Muscle of leg (tissue), 16 donors: ENCODE measurements at places on chromosomes 1 and 21.

- peak; percentile 49 for DNase-seq
These were observed 131.3 kb downstream of the EIF4G3 start for GRCh38 chr1:21045351-21045750.

- DNase-seq: peak; percentile 95
These were observed at the start of gene MLLT11 for GRCh38 chr1:151060007-151060656. Gene MLLT11 (plus strand): TSS chr1:151060397. CDS start chr1:151067225, 6,828 bp downstream.

DNA sequence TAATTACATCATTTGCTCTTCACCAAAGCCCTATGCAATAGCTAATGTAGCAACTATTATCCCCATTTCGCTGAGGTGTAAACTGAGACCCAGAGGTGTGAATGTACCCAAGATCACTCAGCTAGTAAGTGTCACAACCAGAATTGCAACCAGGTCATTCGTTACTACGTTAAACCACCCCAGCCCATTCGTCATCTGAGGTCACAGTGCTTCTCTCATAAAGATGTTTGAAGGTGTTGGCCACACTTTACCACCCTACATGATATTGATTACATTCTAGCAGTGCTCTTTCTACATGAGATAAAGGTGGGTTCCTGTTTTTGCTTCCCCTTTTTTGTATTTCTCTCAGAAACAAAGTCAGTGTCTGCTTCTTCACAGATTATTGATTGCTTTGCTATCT is 195.3 kb downstream of the ZBTB18 start:
- DNase-seq: no peak

GRCh38 chr1:13616234-13616633 is 32.6 kb downstream of the PDPN start:
- no peak for DNase-seq

DNA sequence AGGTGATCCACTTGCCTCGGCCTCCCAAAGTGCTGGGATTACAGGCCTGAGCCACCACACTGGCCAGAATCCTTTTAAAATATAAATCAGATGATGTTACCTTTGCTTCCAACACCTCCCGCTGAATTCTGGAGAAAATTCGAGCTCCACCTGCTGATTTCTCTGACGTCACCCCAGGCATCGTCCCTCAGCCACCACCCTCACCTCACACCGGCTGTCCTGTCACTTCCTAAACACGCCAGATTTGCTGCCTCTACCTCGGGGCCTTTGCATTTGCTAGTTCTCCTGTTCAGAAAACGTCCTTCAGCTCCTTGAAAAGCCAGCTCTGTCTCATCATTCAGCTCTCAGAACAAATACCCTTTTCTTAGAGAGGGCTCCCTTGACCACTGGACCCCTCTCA is 57.9 kb downstream of the FBXO2 start:
- DNase-seq: no peak

DNA sequence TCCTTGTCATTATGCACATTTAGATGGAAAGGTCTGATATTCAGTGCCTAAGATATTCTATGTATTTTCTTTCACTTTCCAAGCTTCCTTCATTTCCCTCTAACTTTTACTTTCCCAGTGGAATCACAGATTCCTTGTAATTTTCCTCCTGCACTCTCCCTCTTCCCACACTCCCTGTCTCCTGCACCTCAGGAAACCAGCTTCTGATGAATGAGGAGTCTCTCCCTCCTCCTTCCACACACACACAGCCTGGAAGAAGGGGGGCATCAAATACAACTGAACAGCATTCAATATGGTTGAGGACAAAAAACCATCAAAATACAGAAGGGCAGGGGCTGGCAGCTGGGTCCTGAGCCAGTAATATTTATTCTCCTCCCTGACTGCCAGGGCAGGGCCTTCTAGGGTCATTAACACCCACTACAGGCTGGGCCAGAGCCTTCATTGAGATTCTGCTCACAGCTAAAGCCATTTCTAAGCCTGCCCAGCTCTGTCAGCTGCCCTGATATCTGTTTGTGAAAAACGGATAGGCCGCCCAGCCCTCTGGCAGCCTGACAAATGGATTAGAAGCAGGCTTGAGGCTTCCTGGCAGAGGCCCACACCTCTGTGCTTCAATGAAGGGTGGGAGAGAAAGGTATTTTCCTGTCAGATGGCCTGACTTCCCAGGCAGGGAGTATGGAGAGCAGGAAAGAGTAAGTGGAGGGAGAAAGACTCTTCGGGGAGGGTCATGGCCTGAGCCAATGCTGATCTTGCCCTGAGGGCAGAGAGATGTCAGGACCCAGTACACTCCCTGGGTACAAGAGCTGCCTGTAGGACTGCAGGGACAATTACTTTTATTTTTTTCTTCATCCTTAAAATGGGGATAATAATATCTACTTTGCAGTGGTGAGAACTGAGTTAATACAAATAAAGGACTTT is 138.9 kb upstream of the SPATA6 start:
- DNase-seq: peak; percentile 27
